ENCODE measurements at places on chromosomes 3 and 15.

GRCh38 chr3:15269091-15269989 is 63.0 kb downstream of the SH3BP5 start:
- DNase-seq = peak; percentile 74

DNA sequence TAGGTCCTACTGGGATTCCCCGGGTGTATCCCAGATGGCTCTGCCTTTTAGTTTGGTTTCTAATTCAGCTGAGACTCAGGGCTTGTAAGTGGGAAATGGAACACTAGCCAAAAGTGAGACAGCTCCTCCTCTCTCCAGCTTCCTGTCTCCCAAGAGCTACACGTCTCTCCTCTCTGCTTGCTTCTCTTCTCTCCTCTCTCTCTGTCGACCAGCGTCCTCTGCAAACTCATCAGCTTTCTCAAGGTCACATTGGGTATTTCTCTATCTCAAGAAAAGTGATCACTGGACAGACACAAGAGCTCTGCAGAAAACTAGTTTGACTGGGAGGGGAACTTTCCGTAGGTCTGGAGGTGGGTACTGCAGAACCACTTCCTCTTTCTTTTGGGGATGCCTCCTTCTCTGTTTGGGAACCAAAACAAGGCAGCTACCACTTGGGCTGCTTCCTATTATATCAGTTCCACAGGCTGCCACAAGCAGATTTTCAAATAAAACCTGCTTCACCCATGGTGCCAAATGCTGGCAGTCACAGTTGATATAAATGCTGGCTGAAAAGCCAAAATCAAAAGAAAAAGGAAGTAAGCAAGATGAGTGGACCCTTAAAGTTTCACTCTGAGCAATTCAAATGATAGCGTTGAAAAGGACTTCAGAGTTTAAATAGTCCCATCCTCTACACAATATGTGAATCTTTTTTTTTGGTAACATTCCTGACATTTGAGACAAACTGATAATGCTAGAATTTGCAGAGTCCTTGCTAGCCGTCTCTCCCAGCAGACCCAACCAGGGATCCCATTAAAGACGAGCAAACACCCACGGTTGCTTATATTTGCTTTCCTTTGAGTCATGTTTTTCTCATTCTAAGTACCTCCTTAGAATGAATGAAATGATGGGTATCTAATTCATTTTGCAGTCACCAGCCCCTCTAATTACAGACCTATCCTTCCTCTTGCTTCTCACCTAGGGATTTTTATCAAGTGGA is 7.2 kb upstream of the DYNC1LI1 start:
- peak; percentile 25 for DNase-seq

DNA sequence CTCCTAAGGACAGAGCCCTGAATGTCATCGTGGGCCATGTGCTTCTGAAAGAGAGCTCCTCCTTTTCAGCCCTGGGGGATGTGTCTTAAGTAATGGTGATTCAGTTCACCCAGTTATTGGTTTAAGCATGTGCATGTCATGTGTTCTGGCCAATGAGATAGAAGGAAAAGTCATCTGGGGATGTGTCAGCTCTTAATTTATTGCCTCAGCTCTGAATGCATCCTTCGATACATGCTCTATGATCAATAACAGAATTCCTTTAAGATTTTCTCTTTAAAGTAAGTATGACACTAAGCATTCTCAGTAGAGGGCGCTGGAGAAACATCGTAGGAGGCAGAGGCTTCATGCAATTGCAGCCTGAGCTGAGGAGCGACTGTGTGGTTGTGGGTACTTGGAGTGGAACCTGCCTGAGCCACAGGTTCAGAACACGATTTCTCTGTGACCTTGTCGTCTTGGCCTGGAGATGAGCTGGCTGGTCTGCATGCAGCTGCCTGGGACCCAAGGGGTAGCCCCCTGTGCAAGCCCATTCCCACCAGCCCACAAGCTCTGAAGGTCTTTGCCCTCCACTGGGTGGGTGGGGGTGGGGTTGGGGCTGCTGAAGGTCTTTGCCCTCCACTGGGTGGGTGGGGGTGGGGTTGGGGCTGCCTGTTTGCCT is 69.5 kb downstream of the C3orf38 start:
- no peak for DNase-seq

DNA sequence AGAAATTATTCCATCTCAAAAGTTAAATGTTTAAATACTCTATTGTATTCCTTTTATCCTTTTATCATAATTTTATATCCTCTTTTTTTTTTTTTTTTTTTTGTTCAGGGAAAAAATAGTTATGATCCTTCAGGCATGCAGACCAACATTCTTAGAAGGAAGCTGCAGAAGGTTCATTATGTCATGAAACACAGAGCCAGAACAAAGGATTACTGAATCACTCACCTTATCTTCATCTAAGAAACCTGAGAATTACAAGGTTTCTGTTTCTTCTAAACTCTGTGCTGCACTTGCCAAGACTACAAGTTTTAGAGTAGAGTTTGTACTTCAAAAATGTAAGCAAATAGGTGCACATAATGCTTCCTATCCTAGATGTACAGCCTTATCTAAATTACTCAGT is 3.3 kb downstream of the PLCH1 start:
- DNase-seq = no peak

DNA sequence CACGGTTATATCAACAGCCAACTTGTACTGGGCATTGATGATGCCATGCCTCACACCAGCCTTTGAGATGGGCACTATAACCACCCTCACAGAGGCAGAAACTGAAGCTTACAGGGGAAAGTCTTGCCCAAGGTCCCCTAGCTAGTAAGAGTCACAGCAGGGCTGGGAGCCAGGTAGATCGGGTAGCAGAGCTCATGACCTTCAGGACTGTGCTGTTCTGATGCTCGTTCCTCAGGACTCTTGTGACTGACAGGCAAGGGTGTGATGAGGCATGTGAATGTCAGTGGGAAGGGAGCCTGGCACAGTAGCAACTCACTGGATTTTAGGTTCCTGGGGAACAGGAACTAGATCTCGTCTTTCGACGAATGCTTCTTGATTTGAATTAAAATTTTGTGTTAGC is 65.7 kb downstream of the RLBP1 start:
- no peak for DNase-seq

Measured in activated B cell treated with CpG ODN at 0.5 μM for 24 hours (primary cell).